ENCODE measurements at places on chromosomes 5 and 9.

DNA sequence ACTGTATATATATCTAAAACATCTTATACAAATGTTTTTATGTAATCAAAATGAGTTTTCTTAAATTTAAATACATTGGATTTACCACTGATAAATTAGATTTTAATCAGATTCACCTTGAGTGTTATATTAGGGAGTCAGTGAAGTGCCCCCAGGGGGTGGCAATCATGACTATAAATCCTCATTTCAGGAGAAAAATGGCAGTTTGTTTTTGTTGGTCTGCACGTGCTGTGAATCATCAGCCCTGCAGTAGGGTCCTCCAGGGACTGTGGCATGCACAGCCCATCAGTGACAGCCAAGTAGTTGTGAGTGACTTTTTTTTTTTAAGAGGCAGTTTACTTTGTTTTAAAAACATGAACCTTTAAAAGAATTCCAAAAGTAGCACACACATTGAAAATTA lies 65.2 kb downstream of the ZSWIM6 start:
- DNase-seq, result no peak

DNA sequence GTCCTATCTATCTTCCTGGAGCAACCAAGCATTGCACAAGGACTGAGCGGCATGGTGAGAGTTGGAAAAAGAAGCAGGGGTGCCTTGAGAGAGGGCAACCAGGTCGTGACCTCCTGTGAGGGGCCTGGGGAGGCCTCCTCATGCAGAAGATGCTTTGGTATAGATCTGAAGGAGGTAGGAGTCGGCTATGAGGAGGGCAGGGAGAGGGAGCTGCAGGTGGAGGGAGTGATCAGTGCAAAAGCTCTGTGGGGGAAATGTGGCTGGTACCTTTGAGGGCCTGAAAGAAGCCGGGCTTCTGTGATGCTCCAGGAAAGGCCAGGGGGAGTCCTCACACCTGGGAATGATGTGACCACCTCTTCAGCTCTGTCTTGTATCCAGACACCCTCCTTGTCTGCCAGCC lies 3.6 kb upstream of the SLC25A48 start:
- DNase-seq, result no peak

DNA sequence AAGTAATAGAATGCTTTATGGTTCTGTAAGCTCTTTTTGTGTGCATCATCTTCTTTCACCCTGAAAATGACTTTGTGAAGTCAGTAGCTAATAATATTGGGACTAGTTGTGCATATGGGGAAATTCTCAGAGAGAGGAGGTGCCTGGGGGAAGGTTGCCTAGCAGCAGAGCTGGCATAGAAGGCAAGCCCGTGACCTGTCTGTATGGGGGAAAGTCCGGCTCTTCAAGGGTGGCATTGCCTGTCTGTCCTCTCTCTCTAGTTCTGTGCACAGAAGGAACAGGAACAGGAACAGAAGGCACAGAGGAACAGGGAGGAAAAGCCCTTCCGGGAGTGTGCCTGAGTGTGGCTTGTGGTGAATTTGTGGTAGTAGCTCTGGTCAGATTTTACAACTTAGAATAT lies 33.1 kb downstream of the SH3GL2 start:
- DNase-seq, result no peak

- DNase-seq, result no peak
These were observed 11.6 kb upstream of the FAM169A start for GRCh38 chr5:74877624-74878304.

DNA sequence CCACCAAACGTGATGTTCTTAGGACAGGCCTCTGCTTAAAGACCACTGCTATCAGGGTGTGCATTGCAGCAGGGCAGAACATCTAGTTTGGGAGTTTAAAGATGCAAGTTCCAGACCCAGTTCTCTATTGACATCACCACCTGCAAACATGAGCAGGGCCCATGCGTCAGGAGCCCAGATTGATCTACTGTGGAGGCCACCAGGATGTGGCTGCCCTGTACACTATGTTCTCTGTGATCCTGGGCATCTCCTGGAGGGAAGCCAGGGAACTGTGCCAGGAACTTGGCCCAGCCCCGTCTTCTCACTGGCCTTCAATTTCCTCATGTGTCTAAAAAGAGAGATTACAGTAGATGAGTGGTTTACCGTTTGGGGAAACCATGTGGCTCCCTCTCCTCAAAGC lies 87.1 kb downstream of the PDE6A start:
- no peak for DNase-seq

DNA sequence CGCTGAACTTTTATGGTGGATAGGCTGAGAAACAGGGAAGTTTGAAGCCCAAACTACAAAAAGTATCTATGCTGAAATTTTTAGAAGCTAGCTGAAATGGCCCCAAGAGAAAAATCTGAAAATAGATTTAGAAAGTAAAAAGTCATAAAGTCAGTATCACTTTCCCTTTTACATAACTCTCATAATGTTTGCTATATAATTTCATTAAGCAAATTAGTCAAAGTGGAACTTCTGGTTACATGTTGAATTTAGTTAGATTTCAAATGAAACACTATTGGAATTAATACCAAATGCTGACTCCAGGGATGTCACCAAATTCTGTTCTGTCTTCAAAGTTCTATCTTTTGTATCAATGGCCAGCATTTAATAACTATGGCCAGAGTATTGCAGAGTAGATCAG lies 126.9 kb downstream of the TTC39B start:
- no peak for DNase-seq

- DNase-seq, result no peak
These were observed 109.2 kb downstream of the OSTF1 start for GRCh38 chr9:75197561-75197960.

- no peak for DNase-seq
These were observed 419.4 kb downstream of the RAB3C start for GRCh38 chr5:59002162-59002825.

DNA sequence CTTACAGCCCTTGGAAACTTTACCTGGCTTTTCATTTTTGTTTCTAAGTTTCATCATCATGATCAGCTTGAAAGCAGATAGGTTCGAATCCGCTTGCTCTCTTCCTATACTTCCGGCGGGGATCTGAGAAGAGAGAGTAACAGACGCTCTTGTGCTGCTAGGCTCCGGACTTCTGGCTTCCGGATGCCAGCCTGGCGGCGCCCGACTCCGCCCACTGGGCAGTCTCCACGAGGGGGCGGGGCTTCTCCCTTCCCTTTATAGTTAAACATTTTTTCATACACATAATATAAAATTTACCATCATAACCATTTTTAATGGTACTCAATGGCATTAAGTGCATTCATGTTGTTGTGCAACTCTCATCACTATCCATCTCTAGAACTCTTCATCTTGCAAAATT lies 49.5 kb upstream of the ELOVL7 start:
- DNase-seq, result no peak

DNA sequence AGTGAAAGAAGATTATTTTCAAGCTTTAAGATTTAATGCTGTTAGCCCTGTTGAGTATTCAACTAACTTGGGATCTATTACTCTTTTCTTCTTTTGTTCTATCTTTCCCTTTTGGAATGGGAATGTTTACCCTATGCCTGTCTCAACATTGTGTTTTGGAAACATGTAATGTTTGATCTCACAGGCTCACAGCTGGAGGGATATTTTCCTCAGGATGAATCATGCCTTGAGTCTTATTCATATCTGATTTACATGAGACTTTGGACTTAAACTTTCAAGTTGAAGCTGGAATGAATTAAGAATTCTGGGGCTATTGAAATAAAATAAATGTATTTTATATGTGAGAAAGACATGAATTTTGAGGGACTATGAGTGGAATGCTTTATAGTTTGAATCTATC lies 607.8 kb upstream of the PTGER4 start:
- no peak for DNase-seq

DNA sequence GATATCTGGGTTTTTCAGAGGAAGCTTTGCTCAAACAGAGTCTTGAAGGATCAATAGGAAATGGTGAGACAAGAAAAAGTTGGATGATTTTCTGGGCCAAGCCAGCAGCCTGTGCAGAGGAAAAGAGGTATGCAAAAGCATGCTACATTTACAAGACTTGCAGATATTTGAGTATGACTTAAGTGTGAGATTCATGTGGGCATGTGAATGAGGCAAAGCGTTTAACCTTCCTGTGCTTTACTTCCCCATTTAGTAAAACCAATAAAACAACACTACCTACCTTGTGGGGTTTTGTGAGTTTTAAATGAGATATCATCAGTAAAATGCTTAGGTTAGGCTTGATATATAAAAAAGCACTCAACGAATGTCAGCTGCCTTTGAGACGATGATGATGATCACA lies 58.1 kb downstream of the PIP5K1B start:
- DNase-seq, result no peak

GRCh38 chr5:103424453-103425205 lies 138.0 kb downstream of the NUDT12 start:
- no peak for DNase-seq

GRCh38 chr9:113583511-113584427 lies 120.2 kb downstream of the RGS3 start:
- no peak for DNase-seq

- DNase-seq, result no peak
These were observed 214.1 kb upstream of the ANKRD55 start for GRCh38 chr5:56447232-56447631.

- DNase-seq, result no peak
These were observed 18.0 kb upstream of the MRNIP start for GRCh38 chr5:179876610-179876952.

DNA sequence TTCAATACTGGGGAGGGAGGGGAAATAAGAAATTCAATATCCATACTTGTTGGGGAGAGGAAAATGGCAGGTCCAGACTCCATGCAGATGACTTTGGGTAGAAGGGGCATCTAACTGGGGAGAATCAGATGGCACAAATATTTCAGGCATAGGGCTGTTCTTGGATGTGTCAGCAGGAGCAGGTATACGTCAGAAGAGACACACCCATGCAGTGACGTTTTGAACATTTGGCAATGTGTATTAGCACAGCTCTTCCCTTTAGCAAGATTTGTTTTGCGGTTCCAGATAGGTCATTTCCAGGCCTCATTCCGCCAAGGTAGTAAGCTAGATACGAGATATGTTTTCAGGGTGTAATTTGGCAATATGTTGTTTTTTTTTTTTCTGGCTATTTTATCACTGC lies 187.2 kb upstream of the CDH10 start:
- DNase-seq, result no peak

- no peak for DNase-seq
These were observed 91.9 kb upstream of the PANK3 start for GRCh38 chr5:168670881-168671575.

DNA sequence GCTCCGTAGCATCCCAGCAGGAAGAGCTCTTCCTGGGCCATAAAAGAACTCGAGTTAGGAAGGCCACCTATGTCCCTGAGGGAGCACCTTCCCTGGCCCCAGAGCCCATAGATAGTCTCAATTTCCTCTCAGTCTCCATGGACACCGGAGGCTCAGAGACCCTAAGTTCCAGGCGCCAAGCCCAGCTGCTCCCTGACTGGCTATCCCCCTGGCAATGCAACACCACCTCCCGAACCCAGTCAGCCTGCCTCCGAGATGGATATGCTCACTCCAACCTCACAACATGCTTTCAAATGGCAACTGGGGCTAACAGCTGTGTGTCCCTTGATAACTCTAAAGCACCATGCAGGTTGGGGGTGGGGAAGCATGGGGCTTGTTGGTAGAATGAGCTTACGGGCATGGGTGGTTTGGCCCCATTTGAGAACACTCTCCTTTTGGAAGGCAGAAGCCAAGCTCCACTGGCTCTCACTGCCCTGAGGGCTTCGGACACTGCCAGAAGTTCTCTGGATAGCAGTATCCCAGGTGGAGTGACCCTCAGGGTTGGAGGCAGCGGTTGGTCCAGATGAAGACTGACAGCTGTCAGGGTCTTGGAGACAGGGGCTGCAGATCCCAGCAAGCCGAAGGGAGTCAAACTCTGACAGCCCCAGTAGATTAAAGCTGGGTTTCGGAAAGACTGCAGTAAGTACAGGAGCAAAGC lies 165.3 kb downstream of the PAX5 start:
- DNase-seq, result no peak

DNA sequence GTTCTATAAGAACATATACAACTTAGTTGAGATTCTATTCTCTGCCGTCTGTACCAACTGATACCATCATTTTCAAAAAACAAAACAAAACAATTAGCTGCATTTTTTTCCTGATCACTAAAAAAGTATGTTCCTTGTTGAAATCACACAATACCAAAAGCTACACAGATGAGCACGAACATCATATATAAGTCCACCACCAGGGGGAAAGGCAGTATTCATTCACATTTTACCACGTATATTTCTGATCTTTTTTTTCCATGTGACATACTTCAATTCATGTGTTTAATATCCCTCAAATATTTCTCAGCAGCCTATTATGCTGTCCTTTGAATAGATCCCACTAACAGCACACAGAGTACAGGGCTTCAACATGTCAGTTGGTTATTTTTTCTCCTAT lies 40.6 kb downstream of the IRX2 start:
- no peak for DNase-seq

DNA sequence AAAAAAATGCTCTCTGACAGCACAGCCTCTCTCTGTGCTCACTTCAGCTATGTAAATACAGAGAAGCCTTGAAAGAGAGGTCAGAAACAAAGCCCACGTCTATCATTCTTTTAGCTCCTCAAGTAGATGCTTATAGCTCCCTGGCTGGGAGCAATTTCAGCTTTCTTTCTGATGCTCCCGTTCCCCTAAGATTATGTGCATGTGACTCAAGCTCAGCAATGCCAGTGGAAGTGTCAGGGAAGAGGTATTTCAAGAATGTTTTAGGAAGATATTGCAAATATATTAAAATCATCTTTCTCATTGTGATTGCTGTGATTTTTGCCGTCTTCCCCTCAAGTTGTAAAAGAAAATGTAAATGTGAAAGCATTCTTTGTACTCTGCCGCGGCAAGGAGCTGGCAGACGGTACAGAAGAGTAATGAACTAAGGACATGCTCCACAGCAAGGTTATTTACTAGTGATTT lies 1353.7 kb upstream of the ACO1 start:
- no peak for DNase-seq

DNA sequence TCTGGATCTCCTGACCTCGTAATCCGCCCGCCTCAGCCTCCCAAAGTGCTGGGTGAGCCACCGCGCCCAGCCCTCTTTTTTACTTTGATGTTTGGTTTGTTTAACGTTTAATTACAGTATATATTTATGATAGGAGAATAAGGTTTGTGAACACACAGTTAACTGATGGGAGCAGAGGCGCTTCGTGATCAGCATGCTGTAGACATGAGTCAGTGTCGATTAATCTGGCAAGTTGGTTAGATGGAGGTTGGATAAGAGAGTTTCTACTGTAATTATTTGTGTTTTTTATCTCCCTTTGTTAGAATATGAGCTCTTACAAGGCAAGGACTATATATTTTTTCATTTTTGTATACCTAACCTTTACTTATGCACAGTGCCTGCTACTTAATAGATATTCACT lies 14.3 kb downstream of the ATG10 start:
- no peak for DNase-seq

GRCh38 chr5:55911784-55912653 lies 60.9 kb downstream of the IL31RA start:
- DNase-seq, result no peak

GRCh38 chr5:136137497-136138220 lies 5.0 kb downstream of the SMAD5 start:
- no peak for DNase-seq

DNA sequence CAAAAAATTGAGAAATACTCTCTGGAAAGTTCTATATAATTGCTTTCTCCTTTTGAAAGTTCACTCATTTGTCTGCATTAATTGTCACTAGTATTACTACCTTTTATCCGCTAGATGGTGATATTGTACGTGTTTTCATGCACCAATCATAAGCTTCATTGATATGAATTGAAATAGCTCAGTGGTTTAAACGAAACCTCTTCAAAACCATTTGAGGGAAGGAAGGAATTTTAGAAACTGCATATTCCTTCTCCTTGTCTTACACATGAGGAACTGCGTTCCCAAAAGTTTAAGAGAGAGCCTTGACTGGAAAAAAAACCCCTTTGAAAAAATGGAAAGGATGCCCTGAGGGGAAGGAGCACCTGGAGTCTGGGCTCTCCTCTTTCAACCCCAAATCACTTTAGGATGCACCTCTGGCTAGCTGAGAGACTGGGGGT lies 98.6 kb downstream of the YTHDC2 start:
- no peak for DNase-seq

Data from stimulated activated CD8-positive, alpha-beta memory T cell treated with anti-CD3 and anti-CD28 coated beads, Interleukin-7, amount 100 ng/mL, for 4 hours (primary cell).